ENCODE measurements at places on chromosomes 2 and 18. TPM values are rescaled to one million over a fixed set of nuclear protein-coding genes. Genes with fewer than 3 reads are reported as not detected.

The DNAJC5G gene
- not detected for total RNA-seq

The SIX3 gene
- total RNA-seq = not detected

The IER3IP1 gene
- 3.2 TPM for total RNA-seq

The BUB1 gene
- total RNA-seq = 6.2 TPM

The GKN2 gene
- total RNA-seq = not detected

The BOLL gene
- total RNA-seq = not detected

The YES1 gene
- 23.2 TPM for total RNA-seq

The SCYGR4 gene
- total RNA-seq = not detected

GRCh38 chr18:25223899-25224886 lies 127.8 kb downstream of the ZNF521 start:
- no peak for DNase-seq

DNA sequence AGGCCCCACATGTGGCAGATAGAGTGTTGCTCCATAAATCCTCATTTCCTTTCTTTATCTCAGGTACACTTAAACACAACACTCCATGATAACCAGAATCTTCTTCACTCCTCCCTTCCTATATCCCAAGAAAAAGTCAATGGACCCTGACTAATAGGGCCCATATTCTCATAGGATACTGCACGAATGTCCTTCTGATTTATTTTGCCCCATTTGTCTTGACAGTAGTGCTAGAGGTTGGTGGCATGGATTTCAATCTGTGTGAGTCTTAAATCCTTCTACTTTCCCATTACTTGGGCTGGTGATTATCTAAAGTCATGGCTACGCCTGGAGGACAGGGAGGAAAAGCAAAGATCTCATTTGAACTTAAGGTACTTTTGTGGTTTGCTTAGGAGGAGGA lies 156.0 kb downstream of the ACOXL start:
- no peak for DNase-seq

DNA sequence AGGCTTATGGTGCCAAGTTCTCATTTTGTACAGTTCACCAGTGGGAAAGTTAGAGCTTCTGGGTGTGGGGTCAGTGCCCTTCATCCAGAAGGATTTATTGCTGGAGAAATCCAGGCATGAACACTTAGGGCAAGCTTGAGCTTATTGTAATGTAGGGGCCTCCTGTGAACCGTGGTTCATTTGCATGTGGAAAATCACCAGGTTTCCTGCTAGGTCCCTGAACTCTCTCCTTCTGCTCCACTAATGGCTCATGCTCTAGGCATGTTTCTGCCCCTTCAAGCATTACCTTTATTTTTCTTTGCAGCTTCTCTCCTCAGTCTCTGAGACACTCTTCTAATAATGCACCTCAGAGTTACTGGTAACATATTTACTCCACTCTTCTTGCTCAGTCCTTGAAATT lies 79.3 kb upstream of the FAM98A start:
- no peak for DNase-seq

GRCh38 chr2:146079216-146079615 lies 1559.3 kb upstream of the ZEB2 start:
- DNase-seq = no peak

- no peak for DNase-seq
Observed at GRCh38 chr18:66325251-66325650, 278.6 kb downstream of the CDH19 start.

- no peak for DNase-seq
Observed at GRCh38 chr2:197073270-197073669, 146.8 kb upstream of the PGAP1 start.

DNA sequence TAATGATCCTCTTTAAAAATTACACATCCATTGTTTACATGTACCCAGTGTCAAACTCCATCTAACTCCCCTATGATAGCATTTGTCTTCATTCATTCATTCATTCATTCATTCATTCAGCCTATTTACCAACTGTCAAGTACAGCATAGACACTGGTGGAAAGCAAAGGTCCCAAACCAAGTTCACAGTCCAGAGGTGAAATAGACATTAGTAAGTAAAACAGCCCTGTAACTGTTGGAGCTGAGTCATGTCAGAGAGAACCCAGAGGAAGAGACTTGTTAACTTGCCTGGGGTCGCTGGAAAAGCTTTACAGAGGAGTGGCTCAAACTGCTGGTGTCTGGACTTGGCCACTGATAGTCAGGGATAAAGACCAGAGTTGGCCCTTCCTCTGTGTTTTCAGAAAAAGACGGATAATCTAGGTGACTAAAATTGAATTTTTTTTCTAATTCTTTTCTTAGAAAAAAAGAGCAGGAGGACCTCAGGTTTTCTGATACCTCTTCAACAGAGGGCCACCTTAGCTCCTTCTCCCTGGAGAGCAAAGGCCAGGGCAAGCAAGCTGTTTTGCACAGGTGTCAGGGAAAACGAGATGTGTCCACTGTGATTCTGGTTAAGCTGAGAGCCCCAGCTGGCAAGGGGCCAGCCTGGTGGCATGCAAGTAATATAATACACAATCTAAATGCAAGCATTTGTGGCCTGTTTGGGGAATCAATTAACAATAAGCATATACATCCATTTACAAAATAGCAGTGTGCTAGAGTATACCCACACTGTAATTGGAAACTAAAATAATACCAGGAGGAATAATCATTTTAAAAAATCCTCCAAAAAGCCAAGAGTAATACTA lies 96.7 kb upstream of the SLC14A2 start:
- DNase-seq = no peak

- no peak for DNase-seq
Observed at GRCh38 chr2:202750763-202751427, 116.1 kb downstream of the FAM117B start.

DNA sequence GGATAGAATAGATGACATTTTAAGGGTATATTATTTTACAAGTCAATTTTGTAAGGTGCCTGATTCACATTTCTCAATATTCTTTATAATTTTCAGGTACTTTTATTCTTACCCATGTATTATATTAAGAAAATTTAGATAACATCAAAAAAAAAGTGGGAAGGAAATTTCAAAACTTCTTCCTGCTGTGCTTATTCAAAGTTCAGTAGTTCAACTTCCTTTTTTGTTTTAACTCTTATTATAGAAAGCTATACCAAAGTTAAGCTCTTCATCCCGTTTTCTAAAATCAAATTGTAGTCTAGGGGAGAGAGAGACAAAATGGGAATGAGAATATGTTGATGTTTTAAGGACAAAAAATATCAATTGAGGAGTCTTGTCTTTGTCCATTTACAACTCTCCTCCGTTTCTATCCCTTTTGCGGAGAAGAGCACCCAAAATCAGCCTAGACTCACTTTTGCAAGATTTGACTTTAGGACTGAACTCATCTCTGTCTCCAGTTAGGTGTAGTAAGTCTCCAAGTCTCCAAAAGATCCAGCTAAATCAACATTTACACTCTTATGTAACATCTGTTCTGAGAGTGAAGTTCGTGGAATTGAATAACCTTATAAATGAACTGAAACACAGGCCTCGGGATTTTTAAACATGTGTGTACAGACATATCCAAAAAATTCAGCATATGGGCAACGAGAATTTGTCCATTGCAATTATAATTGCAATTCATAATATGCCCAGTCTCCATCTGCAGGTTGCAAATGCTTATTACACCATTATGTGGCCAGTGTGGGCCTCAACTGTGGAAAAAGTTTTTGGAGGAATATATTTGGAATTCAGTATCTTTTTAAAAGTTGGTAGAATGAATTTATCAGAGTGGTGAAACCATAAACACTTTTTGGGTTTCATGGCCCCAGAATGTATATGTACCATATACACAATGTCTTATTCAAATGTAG lies 23.9 kb downstream of the FAM124B start:
- DNase-seq = no peak

DNA sequence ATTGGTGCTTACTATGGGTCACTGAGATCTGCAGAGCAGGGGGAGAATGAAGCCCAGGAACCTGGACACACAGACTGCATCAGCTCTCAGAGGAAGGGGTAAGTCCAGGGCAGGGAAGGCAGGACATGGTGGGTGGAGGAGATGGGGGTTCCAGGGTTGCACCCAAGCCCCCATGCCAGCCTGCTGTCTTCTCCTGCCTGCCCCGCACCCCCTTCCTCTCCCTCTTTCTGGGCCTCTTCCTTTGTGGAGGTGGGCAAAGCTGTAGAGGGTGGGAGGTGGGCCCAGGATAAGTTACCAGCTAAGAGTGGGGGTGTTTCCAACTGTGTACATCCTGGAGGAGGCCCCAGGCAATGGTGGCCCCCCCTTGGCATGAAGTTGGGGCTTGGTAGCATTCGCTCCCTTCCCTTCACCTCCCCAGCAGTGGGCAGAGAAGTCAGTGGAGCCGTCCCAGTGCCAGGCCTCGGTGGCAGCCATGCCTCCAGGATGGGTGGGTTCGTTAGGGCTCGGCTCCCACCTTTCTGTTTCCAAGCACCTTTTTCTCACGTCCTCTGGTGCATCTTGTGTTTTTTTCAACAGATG lies 132.2 kb downstream of the CLIP4 start:
- DNase-seq = no peak

- DNase-seq = peak; percentile 81
Observed at GRCh38 chr2:240995041-240996021, 3.1 kb upstream of the SNED1 start.

GRCh38 chr2:113175042-113175628 lies 1.4 kb downstream of the PSD4 start:
- DNase-seq = no peak

DNA sequence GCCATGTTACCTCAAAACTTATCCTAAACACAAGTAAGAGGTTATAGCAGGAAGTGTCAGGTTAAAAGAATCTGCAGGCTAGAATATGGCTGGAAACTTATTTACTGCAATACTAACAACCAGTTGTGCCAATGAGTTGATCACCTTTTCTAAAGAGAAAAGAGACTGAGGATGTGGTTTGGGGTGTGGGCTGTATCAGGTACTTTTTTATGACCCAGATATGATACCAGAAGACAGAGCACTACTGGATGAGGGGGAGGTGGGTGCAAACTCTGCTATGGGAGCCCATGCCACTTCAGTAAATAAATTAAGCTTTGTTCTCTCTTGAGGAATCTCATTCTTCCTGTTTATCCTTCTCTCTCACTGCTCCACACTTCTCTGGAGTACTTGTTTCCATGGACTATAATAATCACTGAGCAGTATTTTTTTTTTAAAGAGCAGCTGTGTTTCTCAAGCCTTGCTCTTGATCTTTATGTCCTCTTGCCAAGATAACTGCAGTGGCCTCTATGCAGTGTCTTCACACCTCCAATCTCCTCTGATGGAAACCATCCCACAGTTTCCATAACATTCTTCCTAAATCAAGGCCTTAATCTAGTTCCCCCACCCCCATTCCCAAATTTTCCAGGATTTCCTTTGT lies 51.2 kb upstream of the NOSTRIN start:
- DNase-seq = no peak

DNA sequence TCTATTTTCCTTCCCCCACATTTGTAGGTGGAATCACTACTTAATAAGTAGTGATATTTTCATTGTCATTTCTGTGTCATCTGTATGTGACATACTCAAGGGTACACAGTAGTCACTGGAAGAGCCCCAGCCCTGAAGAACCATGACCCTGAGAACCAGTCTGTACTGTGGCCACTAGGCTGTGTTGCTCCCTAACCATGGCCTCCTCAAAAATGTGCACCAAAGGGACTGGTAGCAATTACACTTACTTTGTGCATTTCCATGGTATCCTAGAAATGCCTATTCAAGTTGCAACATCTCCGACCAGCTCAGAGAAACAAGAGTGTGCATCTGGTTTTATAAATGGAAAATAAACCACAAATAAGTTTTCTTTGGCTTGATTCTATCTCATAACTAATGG lies 155.1 kb downstream of the DOCK10 start:
- peak; percentile 32 for DNase-seq

GRCh38 chr2:200661477-200661876 lies 75.7 kb downstream of the AOX1 start:
- no peak for DNase-seq

DNA sequence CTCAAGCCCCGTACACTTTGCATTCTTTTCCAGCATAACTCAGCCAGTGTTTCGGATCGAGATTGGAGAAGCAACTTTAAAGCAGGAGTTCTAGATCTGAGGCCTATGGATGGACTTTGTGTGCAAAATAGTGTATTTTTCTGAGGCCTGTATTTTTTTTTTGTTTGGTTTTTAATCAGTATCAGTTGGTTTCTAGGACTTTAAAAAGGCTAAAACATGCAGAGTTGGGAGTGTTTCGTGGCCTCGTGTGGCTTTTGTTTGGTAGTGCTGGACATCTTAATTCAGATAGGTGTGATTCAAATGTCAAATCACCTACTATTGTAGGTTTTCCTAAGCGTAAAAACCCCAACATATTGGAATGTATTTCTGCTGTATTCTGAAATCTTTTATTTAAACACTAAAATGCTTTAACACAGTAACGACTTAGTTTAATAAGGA lies 282 bp upstream of the PUS10 start:
- DNase-seq = no peak

DNA sequence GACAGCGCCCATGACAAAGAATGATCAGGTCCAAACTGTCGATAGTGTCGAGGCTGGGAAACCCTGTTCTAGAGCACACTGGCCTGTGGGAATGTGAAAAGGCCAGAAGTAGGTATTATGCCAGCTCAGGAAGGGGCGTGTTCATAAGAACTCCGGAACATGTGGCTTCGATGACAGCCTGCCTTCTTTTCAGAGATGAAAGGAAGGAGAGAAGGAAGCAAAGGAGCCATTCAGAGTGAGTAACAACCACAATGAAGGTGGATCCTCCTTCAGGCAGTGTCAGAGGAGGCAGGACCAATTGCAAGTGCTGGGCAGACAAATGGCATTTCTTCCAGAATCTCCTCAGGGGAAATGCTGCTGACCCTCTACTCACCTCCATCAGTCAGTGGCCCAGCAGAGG lies 58.5 kb downstream of the NCKAP5 start:
- no peak for DNase-seq

GRCh38 chr2:64582774-64583340 lies 58.7 kb downstream of the AFTPH start:
- no peak for DNase-seq

DNA sequence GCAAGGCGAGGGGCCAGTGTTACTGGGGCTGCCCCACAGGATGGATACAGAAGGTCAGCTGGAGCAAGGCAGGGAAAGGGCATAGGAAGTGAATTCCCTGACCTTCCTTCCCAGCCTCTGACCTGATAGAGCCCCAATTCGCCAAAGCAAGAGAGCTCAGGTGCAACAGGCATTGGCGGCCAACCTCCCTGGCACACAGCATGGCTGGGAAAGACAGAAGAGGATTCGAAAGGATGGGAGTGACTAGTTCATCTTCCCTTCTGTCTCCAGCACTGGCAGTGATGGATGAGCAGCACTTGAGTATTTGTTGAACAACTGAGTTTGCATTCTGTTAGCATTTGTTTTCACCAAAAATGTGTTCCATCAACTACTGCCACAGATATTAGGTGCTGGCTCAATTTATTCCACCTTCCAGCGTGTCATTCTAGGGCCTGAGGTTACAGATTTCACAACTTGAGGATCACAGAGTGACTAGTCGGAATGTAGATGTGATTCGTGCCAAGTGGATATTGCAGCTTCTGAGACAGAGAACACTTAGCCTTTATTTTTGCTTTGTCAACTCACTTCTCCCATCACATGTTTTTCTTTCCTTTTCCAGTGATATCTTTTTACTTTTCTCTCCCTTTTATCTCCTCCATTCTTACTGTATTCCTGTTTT lies 6.2 kb downstream of the COPS8 start:
- no peak for DNase-seq

DNA sequence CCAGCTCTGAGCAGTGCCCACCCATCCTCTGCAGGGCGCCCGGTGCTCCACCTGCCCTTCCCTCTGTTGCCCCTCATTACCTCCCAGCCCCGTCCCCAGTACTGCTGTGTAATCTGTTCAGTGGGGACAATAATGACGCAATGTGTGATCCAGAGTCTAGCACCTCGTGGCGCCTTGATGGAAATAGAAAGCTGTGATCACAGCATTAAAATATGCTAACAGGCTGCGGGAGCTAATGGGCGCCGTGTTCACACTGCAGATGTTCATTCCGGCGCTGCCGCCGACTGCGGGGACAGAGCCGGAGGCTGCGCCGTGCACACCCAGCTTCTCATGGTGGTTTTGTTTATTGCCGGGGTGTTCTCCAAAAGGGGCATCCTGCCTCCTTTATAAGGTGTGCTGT lies 235.2 kb downstream of the LDLRAD4 start:
- DNase-seq = no peak

All from hematopoietic multipotent progenitor cell (in vitro differentiated cells).